Esophagus mucosa (tissue), 1 donor: ENCODE measurements at places on chromosomes 2 and 18.
A peak's percentile ranks its signal among the peaks of the same experiment; 100 is the strongest.

DNA sequence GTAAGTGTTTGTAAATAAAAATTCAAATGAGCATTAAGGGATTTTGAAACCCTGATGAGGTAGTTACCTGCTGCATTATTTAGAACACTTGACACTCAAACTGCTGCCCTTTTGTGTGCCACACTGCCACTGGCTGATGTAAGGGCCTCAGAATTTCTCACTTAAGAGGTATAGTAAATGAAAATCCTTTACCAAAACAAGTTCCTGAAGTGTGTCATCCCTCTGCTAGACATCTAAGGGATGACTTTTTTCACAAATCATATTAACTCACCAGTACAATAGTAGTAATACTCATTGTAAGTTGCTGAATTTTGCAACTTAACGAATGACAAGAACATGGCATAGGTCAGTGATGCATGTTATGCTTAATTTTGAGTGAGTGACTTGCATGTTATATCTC lies 274.9 kb upstream of the UBE2E3 start:
- peak; percentile 66 for ATAC-seq

GRCh38 chr2:113887009-113887792 lies 2.7 kb upstream of the ACTR3 start:
- ATAC-seq, result no peak

- peak; percentile 7 for ATAC-seq
Observed at GRCh38 chr2:233108611-233109490, 48.7 kb downstream of the INPP5D start.

DNA sequence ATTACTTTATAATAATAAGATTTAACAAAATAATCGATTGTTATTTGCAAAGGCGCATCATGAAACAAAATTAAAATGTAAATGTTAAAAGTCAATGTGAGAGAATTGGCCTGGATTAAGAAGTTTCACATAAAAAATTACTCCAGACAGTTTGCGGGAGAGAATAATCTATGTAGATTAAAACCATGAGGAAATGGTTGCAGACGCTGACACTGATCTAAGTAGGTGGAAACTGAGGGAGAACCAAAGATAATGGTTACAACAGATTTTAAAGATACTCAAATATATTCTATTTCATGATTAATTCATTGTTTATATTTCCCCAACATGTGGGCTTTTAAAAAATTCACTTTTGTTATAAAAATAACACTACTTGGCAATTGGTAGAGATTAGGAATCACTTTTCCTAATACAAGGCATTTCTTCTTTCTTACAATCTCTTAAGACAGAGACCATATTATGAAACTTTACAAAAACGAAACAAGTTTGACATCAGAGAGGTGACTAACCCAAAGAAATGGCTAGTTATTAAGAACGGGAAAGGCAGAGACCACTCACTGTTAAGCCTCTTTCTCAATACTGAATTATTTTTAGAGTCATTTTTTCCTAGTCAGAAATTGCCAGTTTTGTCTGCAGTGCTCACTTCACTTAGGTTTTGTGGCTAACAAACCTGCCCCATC lies 1.6 kb downstream of the KANSL1L start:
- ATAC-seq, result no peak

DNA sequence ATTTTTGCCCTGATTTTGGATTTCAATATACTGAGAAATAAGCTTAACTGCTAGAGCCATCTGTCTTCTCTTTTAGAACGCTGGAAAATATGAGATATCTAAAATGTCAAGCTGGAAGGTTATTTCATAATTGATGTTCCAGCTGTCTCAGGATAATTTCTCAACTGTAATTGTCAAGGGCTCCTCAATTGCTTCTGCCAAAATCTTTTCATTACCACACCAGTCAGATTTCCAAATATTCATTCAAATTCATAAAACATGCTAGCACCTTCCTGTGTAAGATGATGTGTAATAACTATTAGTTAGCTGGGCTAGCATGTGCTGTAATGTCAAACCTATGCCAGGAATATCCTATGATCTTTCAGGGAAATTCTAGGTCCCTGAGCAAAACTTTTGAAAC lies 88.1 kb downstream of the TNFRSF11A start:
- ATAC-seq, result no peak

DNA sequence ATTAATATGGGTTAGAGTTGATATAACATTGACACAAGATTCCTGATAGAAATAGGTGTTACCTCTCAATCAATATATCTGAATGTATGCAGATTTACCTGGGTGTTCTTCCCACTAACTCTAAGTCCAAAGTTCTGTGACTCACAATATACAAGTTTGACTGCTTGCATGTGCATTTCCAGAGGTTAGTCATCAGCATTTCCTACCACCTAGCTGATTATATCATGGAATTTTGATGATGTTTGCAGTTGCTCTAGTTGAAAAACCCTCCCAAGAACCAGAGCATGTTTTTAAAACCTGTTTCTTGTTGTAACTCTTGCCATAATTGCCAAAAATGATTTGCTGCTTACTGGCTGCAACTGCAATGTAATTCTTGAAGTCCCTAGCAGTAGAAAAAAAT lies 15.0 kb upstream of the DSG1 start:
- ATAC-seq, result peak; percentile 92

DNA sequence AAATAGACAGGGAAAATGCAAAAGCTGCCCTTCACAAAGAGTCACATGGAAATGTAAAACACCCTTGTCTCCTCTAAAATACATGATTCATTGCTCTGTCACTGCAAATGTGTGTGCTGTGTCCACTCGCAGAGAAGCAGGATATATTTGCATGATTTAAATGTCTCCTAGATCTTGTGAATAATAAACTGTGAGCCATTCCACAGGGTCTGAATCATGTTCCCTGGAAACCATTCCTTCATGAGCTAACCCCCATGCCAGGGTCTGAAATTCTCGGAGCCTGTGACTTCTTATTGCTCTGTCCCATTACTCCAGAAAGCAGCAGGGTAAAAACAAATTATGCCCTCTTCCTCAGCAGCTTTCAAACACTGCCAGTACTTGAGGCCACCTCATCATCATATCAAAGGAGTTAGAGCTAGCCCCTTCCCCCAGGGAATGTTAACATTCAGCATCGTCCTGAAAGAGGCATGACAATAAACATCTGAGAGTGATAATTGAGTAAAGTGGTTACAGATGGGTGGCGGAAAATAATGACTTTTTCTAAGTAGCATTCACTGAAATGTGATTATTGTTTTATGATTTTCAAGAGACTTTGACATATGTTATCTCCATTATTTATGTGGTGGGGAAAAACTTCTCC lies 11.7 kb upstream of the CNGA3 start:
- peak; percentile 76 for ATAC-seq

DNA sequence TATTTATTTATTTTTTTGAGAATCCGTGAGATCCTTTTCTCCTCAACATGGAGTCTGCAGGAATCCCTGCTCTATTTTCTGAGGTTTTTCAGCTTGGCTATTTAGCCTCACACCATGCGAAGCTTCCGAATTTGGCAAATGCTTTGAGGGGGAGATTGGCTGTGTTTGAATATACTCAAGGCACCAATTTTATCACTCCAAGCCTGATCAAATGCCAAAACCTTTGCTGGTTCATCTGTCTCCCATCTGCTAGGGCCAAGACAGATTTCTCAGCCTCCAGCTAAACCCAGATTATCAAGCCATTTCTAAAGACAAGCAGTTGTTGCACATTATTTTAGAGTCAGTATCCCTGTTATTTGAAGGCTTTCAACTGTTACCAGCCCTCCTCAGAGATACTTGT lies 295.7 kb downstream of the XIRP2 start:
- no peak for ATAC-seq

DNA sequence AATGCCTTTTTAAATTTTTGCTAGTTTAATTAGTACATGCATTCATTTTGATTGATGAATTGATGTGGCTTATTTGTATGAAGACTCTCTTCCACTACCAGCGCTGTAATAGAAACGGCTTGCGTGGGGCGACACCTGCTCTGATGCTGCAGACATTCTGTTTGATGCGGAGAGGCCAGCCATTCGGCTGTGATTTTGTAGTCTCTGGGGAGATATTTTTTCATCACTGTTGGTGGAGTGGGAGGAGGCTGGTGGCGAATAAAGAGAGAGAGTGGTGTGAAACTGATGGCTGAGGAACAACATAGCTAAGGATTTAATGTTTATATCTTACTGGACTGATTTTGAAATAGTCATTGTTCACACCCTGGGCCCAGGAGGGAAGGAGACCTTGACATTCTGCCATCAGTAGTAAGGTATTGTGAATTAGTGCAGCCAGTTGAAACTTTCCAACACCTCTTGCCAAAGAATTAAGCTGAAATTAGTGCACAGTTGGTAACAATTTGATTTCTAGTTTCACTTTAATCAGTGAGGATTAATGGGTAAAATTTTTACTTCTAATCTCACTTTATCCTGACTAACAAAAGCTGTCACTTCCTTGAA lies 224.1 kb downstream of the MTX2 start:
- peak; percentile 58 for ATAC-seq

DNA sequence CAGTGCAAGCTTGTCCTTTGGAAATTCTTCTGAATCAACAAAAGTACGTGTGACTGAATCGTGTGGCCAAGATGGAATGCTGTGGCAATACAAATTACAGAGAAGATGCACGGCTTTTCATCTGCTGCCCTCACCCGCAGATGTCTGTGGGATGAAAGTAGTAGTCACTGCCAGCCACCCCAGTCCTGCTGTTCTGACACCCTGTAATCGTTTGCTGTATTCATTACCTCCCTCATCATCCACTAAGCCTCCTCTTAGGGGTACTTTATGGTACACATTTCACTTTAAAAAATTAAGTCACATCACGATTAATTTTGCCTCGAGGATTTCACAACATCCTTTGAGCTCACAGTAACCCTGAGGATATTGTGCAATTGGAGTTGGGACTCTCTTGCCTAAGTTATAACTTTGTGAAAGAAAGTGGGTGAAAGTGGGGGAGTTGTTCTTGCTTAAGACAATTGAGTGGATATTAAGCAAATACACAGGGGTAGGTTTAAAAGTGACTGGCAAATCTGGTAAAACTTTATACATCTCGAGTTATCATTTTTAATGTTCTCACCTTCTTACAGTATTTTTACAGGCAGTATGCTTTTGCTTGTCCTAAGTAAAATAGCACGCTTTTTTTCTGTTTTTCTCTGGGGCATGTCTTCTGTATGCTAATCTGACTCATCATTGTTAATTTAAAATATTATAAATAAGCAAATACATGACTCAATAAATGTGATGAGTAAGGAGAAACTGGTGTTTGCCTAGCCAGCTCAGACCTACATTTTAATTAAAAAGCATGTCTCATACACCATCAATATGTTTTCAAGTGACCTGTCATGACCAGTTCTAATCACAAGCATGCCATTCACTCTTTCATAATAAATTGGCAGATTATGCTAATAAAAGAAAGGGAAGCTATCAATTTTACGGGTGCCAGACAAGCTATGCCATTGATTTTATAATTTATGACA lies 680.9 kb downstream of the IRS1 start:
- peak; percentile 87 for ATAC-seq

- ATAC-seq, result no peak
Observed at GRCh38 chr2:105510761-105511528, 112.1 kb upstream of the FHL2 start.

DNA sequence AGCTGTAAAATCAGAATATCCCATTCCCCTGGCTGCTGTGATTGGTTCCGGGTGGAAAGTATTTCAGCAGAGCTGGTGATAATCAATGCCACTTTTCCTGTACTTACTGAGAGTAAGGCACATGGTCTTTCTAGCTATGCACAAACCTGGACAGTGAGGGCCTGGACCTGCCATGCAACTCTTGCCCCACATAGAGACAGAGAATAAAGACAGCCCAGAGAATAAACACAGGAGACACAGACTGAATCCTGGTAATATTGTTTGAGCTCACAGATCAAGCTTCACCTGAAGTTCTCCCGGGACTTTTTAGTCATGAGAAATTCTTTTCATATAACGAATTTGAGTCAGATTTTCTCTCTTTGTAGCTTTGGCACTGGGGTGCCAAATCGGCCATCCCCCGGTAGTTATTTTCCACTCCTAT lies 81.9 kb downstream of the ACAA2 start:
- ATAC-seq, result no peak

DNA sequence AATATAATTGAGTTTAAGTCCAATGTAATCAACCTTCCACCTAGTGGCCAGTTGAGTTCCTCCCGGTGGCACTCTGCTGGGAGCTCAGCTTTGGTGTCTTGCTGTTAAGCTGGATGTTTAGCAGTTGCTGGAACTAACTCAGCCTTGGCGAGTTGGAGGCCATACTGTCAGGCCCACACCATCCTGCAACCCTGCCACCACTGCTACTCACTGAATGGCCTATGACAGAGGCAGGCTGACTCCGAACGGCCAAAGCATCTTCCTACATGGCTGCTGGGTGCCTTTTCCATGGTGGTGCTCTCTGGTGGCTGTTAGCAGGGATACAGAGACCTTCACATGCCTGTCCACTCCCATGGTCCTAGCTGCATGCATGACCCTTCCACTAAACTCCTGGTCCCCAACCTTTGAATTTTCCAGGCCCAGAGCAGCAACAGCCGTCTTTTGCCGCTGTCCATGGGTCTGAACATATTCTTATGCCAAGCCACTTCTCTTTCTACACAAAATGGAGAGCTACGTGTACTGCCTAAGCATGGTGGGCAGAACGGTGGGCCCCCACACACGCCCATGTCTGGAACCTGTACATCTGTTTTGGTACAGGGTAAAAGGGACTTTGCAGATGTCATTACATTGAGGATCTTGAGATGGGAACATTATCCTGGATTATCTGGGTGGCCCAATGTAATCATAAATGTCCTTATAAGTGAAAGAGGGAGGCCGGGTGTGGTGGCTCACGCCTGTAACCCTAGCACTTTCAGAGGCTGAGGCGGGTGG lies 15.0 kb upstream of the TRAF3IP1 start:
- ATAC-seq, result no peak

GRCh38 chr2:71617266-71617665 lies 163.9 kb downstream of the DYSF start:
- no peak for ATAC-seq

GRCh38 chr2:74045454-74045853 lies 60.7 kb downstream of the TET3 start:
- ATAC-seq, result no peak

DNA sequence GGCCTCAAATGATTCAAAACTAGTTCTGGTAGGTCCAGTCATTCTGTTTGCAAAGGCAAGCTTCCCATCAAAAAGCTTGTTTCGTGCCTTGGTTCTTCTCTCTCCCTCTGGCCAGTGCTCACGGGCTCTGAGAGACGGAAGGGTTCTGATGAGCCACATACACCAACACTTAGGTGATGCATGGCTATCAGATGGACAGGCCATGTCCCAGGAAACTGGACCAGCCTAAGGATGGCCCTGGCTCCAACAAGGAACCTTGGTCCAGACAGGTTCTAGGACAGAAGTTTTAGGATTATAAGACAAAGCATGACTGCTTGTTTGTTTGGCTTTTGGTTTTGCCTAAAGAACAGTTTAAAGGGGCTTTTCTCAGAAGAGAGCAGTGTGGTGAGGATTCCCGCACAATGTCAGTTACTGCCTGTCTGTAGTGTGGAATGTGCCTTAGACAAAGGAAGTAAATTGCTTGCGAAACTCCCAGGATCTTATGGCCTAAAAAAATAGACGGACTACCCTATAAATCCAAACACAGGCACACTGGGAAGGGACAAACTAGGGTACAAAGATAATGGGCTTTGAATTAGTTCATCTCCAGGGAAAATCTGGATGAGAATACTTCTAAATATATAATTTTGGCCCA lies 10.3 kb downstream of the CYP1B1 start:
- no peak for ATAC-seq
